ENCODE measurements at places on chromosomes 7 and 10.
A peak's percentile ranks its signal among the peaks of the same experiment; 100 is the strongest.

DNA sequence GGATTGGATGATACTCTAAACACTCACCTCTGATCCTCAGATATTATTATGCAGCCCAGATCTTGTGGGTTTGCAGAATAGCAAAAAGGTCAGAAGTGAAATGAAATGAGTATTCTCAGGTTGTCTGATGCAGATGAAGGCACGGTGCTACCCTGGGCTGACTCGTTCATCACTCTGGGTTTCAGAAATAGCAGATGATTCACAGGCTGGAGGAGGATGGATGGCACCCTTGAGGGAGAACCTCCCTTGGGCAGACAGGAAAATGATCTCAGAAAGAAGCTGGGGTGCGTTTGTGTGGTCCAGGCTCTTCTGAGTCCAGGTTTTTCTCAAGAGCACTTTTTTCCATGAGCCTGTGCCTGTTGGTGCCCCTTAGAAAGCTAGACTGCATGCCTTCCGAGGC lies 515.8 kb upstream of the MKI67 start:
- no peak for DNase-seq

DNA sequence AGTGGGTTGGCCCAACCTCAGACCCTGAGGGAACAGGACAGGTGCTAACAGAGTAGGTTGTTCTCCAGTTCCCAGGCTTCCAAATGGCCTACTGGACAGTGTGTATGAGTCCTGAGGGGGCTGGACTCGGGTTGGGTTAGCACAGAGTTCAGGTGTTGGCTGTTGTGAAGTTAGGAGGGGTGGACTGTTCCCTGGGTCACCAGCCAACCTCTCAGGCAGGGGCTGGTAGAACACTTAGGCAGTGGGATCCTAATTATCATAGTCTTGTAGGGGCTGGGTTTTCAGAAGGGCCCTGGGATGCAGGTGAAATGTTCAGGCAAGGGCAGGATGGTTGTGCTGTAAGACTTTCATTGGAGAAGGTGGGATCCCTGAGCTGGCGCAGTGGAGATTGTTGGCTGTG lies 293.0 kb downstream of the ZWINT start:
- no peak for DNase-seq

GRCh38 chr7:106775552-106775936 lies 89.5 kb upstream of the PIK3CG start:
- DNase-seq: peak; percentile 93

- DNase-seq: no peak
Measured at GRCh38 chr10:57218382-57218781, 857.3 kb upstream of the ZWINT start.

GRCh38 chr7:148535217-148535616 lies 55.3 kb upstream of the C7orf33 start:
- DNase-seq: no peak
